ENCODE measurements at places on chromosomes 11 and 22.

- DNase-seq: no peak
Observed at GRCh38 chr22:43356881-43357280, 13.7 kb upstream of the SCUBE1 start.

GRCh38 chr22:50190941-50191741 is 5.4 kb downstream of the TRABD start:
- peak; percentile 49 for DNase-seq

DNA sequence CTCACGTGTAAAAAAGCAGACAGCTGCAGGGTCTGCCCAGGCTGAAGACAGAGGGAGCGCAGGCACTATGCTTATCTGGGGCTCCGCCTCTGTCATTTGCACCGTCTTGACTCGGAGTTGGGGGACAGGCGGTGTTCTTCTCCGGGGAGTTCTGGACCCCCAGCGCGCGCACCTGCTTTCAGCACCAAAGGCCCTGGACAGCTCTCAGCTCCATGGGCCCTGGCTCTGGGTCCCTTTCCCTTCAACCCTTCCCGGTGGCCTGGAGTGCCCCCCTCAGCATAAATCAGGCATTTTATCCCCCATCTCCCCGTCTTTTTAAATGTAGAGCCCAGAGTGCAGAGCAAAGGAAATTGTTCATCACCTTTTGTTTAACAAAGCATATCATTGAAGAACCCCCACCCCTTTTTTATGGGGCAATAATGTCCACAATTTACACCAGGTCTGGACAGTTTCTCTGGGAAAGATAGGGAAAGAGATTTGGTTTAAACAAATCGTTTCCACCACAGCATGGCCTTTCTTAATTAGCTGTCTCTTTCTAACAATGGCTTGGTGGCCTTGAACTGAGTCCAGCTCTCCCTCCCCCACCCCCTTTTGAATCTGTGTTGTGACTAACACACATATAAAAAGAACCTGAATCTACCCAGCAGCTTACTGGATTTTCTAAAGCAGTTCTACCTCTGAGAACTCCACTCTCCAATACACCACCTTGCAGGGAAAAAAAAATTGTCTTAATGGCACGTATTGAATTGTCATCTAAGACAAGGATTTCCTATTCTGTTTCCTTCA is 1.7 kb downstream of the SEZ6L start:
- no peak for DNase-seq

DNA sequence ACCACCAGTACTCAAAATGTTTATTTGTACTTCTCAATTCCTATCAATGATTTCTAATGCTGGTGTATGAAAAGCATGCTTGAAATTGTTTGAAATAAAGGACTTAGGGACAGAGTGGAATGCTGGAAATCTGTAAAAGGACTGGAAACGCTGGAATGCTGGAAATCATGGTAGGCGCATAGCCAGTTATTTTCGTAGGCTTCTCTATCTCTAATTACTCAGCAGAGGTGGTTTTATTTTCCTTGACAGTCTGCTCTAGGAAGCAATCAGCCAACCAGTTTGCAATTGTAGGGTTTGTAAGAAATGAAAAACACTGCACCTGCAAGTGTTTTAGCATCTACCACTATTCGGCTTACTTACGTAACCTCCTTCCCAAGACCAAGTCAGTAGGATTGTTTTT is 788 bp downstream of the LIN7C start:
- no peak for DNase-seq

DNA sequence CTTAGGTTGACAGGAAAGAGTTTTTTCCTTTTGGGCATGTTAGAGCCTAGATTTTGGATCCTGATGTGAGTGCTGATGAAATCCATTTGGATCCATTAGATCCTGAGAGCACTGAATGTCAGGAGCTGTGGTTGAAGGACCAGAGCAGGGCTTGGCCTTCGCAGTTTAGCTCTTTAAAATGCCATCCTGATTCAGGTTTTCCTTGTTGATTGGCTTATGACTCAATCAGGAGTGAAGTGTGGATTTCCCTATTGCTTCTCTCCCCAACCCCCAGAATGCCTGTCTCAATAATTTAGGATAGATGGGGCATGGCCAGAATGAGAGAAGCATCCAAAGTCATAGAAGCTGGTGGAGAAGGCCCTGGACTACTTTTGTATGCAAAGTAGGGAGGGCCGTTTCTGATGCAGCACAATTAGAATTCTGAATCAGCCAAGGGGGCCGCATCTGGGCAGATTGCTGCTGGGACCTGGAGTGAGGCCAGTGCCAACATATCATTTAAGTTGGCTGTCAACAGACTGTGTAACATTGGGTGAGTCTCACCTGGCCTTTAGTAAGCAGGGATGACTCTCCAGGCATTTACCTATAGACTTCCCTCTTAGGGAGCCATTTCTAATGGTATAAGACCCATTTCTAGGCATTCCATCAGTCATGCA is 80.5 kb downstream of the TEAD1 start:
- no peak for DNase-seq

GRCh38 chr22:39343259-39344045 is 6.3 kb upstream of the SYNGR1 start:
- peak; percentile 30 for DNase-seq

DNA sequence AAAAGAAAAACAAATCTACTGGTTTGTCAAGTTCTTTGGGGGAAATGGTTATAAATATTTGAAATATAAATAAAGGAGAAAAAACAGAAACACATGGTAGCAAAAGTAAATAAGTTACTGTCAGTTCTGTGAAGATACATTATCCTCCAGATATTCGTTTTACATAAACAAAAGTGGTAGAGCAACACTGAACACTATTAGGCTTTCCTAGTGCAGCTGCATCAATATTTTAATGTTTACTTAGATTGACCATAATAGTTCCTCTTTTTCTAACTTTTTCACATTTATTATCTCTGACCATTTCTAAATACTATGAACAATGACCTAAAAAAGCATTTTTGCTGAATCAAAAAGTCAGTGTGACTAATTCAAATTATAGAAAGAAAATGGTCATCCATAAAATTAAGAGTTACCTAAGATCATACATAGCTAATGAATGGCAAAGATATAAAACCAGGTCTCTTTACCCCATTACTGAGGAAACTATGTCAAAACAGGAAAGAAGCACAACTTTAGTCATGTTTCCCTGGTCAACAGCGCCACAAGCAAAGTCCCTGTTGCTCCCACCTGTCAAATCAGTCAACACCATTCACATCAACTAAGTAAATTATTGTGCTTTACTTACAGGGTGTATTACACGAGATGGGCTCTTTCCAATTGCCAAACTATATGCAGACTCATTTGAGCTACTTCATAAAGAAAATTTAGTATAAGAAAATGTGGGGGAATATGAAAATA is 38.5 kb downstream of the SBF2 start:
- no peak for DNase-seq

DNA sequence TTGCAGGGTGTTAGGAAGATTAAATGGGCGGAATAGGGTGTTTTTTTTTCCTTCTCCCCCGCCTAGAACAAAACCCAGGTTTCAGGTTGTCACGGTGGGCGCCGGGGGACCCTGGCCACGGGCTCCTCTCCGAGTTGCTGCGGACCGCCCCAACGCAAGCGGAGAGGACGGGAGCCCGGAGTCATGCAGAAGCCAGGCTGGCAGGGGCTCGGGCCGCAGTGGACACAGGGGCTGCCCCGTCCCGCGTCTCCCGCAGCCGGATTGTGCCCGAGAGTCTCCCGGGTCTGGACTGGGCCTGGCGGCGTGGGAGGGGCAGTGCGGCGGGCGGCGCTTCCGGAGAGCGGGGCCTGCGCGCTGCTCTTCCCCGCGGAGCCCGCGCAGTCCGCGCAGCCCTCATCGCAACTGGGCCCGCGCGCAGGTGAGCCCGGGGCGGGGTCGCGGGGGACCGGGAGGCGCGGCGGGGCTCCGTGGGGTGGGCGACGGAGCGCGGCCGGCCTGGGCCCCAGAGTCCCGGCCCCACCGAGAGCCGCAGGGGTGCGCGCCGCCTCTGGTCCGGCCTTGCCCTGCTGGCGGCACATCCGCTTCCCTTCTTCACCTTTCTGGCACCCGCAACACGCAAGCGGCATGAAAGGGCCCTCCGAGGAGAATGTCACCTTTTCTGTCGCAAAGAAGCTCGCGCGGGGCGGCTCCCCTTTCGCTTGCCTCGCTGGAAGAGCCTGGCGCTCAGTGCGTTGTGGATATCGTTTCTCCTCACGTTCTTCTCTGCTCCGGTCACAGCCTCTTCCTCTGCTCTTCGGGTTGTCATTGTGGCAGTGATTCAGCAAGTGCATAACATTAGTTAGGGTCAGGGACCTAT is at the start of gene TIRAP:
Gene TIRAP, plus strand, starts transcription at position 358 of the 856 bp plus-strand sequence. CDS start 7,802 bp downstream, outside the sequence.
- no peak for DNase-seq

DNA sequence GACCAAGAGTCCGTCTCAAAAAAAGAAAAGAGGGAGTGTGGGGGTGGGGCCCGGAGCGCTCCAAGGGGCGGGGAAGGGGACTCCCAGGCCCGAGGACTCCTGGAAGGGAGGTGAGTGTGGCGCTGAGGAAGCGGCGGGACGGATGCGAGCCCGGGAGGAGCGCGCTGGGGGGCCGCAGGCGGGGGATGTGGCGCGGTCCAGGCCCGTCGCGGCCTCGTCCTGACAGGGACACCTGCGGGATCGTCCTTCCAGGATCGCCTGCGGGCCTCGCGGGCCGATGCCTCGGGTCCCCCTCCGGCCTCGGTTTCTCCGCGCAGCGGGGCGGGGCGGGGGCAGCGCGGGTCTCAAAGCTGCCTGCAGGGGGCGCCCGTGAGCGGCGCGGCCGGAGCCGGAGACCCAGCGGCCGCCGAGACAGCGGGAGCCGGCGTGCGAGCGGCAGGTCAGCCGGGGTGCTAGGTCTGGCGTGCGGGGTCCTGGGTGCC is 3.8 kb upstream of the ADORA2A start:
- DNase-seq: peak; percentile 52

DNA sequence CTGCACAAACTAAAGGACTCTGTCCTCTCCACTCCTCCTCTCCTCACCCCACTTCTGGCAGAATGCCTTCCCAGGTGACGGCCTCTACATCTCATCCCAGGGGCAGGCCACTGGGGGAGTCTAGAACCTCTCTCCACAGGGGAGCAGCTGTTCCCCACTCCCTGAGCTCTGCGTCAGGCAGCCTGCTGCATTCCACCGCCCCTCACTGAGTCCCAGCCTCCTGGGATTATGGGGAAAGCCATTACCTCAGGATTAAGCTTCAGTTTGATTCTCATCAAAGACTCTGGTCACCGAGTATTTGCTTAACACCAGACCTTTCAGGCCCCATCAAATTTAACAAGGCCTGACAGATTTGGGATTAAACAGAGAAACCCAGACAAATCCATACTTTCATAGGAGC is 405.9 kb downstream of the NXPE2 start:
- DNase-seq: no peak

DNA sequence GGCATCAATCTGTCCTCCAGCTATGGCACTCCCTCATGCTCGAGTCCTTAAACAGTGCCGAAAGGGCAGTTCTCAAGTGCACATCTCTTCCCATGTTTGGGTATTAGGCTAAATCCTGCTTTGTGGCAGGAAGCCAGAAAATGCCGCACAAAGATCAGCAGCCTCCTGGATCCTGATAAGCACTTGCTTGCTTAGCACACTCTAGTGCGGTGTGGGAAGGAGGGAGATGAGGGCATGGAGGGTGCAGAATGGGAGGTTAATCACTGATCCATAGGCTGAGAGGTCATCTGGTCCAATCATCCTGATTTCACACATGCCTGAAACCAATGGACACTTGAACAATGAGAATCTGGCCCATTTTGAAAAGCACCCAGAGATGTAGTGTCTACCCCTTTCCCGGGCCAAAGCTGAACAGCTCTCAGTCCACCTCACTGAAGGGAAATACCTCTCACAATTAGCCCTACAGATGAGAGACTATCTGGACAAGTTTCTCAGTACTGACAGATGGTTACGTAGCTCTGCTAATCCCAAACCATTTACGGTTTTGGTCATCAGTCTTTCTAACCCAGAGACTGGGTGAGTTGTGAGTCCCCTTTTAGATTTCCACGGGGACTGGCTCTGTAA is 29.8 kb upstream of the CHRM4 start:
- DNase-seq: no peak
